Neural progenitor cell (in vitro differentiated cells): ENCODE measurements at places on chromosomes 3 and 15. TPM values are rescaled to one million over a fixed set of nuclear protein-coding genes. Genes with fewer than 3 reads are reported as not detected.
A peak's percentile ranks its signal among the peaks of the same experiment; 100 is the strongest.

DNA sequence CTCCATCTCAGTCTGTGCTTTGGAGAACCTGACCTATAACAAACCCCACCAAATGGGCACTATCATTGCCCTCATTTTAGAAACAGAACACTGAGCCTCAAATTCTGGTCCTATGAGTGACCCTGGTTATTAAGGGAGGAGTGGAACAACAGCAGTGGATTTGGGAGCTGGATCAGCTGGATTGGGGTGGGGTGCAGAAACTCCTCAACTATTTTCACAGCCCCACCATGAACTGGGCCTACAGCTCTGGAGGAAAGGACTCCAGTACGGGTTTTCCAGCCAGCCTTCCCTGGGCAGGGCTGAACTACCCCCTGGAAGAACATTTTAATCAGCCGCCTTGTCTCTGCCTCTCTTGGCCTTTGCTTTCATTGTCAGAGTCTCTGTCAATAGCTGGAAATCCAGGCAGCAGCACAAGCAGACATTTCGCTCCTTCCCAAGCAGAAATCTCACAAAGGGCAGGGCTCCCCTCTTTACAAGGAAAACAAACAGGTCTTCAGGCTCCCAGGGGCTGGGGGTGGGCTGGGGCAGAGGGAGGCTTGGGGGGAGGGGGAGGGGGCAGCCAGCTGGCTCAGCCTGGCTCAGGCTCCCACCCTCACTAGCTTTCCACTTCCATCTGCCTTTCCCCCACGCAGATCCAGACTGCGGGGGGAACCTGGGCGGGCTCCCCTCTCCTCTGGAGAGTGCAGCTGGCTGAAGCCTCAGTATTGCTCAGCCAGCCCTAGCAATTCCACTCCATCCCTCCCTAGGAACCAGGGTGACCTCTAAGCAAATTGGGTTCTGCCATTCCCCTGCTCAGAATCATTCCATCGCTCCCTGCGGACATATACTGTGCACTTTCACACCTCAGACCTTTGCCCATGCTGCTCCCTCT lies 13.7 kb upstream of the TLE3 start:
- peak overlapping the region; percentile 44 for H3K27ac ChIP-seq
- DNase-seq: peak; percentile 92

Gene DPH6
- 27.2 and 41.1 TPM in 2 replicates for total RNA-seq

DNA sequence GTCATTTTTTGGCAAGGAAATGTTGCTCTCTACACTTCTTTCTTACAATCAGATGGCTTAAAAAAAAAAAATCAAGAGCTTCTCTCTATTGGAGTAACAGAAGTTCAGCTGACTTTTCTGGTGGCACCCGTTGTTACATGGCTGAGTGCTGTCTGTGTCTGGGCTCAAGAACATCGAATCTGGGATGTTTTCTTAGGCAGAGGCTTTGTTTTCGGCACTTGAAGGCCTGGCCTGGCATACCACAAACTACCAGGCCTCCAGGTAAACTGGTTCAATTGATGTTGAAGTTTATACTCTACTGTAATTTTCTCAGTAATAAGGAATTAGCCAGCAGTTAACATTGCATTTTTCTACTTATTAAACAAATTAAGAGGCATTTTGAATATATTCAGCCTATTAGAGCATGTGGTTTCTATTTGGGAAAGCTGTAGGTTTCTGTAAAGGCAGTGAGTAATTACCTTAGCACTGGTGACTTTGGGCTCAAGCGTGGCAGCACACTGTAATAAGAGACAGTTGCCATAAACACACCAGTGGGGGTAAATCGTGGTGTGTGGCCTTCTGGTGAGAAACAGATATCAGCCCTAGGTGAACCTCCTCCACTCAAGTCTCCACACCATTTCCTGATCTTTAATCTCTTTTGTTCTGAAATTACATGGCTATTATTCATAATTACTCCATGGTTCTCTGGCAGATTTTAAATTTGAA lies 544.7 kb downstream of the MECOM start:
- H3K4me3 ChIP-seq: no peak overlapping the region
- no peaks in the 10 kb centered on the region for H3K36me3 ChIP-seq
- H3K4me1 ChIP-seq: peaks cover 9% of the 10 kb centered on the region
- H3K27ac ChIP-seq: no peak overlapping the region
- no peaks in the 10 kb centered on the region for H3K27me3 ChIP-seq

DNA sequence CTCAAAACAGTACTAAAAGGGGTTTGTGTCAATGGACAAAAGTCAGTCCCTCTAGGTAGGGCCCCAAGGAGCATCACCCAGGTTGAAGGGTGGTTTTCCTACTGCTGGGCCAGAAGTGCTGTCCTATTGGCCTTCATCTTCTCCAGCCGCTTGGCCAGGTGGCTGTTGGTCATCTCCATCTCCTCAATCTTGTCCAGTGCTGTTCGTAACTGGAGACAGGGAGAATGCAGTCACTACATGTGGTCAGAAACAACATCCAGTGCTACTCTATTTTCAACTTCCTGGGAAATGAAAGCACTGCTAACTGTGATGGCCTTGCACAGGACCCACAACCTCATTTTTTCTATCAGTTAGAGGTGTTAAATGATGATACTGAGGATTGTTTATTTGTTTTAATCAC lies 60.4 kb downstream of the MLH1 start:
- peaks cover 6% of the 10 kb centered on the region for H3K36me3 ChIP-seq
- no peak overlapping the region for H3K27ac ChIP-seq
- H3K4me1 ChIP-seq: no peaks in the 10 kb centered on the region

DNA sequence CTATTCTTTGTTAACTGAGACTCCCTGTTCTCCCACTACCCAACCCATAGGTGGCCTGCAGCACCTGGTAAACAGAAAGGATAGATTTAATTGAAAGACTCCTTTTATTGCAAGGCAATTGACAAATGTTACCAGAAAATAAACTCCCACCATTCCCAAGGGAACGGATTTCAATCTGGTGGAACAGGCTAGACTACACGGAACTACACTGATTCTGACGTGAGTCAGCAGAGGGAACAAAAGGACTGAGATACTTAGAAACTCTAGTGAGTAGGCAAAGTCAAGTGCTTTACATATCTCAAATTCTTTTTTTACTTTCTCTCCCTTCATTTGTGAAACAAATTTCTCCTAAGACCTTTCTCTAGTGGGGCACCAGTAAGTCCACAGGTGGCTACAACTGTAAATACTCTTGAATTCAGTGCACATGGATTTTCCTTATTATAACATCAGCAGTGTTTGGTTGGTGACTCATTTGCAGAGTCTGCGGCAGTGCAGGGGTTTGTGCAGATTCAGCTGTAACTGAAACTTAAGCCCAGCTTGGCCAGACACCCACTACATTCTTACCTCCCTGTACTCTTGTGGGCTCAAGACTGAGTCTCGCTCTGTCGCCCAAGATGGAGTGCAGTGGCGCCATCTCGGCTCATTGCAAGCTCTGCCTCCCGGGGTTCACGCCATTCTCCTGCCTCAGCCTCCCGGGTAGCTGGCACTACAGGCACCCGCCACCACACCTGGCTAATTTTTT lies 34.3 kb upstream of the PLSCR2 start:
- H3K4me3 ChIP-seq: no peak overlapping the region
- no peak overlapping the region for H3K27ac ChIP-seq
- no peaks in the 10 kb centered on the region for H3K27me3 ChIP-seq
- peaks cover 17% of the 10 kb centered on the region for H3K4me1 ChIP-seq
- no peak for DNase-seq

- no peak for DNase-seq
- H3K4me1 ChIP-seq: peaks cover 16% of the 10 kb centered on the region
- no peaks in the 10 kb centered on the region for H3K27me3 ChIP-seq
- H3K4me3 ChIP-seq: no peak overlapping the region
- no peak overlapping the region for H3K27ac ChIP-seq
- no peaks in the 10 kb centered on the region for H3K36me3 ChIP-seq
These were observed 99.7 kb downstream of the XXYLT1 start for GRCh38 chr3:195171093-195171873.

GRCh38 chr3:127497166-127497565 lies 93.4 kb downstream of the TPRA1 start:
- H3K36me3 ChIP-seq: no peaks in the 10 kb centered on the region
- H3K4me3 ChIP-seq: no peak overlapping the region
- no peak overlapping the region for H3K27ac ChIP-seq
- DNase-seq: no peak
- no peaks in the 10 kb centered on the region for H3K27me3 ChIP-seq
- H3K4me1 ChIP-seq: no peaks in the 10 kb centered on the region

- peaks cover 98% of the 10 kb centered on the region for H3K4me1 ChIP-seq
- peaks cover 41% of the 10 kb centered on the region for H3K27me3 ChIP-seq
- H3K4me3 ChIP-seq: peak overlapping the region; percentile 92
- peak; percentile 86 for DNase-seq
- no peak overlapping the region for H3K27ac ChIP-seq
These were observed 16.9 kb downstream of the NR2F2 start for GRCh38 chr15:96347181-96348111.

DNA sequence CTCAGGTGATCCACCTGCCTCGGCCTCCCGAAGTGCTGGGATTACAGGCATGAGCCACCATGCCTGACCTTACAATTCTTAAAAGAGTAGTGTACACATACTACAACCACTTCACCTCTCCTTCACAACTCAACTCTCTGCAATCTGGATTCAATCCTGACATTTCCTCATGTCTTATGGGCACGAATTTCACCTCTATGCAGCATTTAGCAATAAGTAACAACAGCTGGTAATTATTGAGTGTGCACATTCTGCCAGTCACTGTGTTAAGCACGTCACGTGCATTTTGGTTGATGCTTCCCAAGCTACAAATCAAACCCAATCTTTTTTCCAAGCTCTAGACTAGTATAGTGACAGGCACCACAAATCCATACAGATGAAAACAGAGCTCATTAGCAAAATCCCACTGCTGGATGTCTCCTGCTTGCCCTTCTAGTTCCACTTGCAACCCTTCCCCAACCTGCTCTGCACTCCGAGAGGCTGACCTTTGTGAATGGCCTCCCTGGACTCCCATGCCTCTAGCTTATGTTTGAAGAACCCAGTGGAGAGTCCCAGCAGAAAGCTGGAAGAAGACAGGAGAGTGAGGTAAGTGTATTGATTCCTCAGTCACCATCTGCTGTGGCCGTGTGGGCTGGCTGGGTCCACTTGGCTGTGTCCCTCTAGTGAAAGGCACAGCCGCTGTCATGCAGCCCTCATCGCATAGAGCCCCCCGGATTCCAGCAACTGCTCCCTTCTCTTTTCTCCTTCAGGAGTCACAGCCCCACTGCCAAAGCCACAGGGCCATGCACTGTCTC lies 176.5 kb downstream of the MEX3B start:
- peaks cover 6% of the 10 kb centered on the region for H3K4me1 ChIP-seq
- H3K4me3 ChIP-seq: peak overlapping the region; percentile 44
- no peaks in the 10 kb centered on the region for H3K36me3 ChIP-seq
- DNase-seq: no peak
- H3K27me3 ChIP-seq: no peaks in the 10 kb centered on the region
- no peak overlapping the region for H3K27ac ChIP-seq

DNA sequence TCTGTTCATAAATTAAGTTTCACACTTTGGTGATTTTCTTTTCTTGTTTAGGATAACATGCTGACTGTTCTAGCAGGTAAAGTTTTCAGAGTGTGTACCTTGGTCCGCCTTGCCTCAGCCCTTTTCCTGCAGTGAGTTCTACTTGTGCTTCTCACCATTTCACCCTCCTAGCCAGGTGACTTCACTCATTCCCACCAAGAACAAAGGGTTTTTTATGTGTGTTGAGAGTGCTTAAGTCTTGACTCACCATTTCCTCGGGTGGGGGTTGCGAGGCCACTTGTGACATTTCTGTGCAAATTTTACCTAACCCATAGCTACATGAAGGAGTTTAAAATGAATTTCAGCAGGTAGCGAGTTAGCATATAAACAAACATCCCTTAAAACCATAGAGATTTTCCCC lies 81.4 kb downstream of the C3orf38 start:
- DNase-seq: no peak
- H3K36me3 ChIP-seq: no peaks in the 10 kb centered on the region
- H3K4me1 ChIP-seq: no peaks in the 10 kb centered on the region
- H3K27ac ChIP-seq: no peak overlapping the region

GRCh38 chr3:158974904-158975303 lies 173.1 kb downstream of the MFSD1 start:
- no peaks in the 10 kb centered on the region for H3K36me3 ChIP-seq
- no peak for DNase-seq

- DNase-seq: no peak
- H3K4me1 ChIP-seq: no peaks in the 10 kb centered on the region
- H3K36me3 ChIP-seq: no peaks in the 10 kb centered on the region
- H3K27ac ChIP-seq: no peak overlapping the region
- no peaks in the 10 kb centered on the region for H3K27me3 ChIP-seq
- no peak overlapping the region for H3K4me3 ChIP-seq
These were observed 57.1 kb downstream of the RAP2B start for GRCh38 chr3:153219146-153219545.

DNA sequence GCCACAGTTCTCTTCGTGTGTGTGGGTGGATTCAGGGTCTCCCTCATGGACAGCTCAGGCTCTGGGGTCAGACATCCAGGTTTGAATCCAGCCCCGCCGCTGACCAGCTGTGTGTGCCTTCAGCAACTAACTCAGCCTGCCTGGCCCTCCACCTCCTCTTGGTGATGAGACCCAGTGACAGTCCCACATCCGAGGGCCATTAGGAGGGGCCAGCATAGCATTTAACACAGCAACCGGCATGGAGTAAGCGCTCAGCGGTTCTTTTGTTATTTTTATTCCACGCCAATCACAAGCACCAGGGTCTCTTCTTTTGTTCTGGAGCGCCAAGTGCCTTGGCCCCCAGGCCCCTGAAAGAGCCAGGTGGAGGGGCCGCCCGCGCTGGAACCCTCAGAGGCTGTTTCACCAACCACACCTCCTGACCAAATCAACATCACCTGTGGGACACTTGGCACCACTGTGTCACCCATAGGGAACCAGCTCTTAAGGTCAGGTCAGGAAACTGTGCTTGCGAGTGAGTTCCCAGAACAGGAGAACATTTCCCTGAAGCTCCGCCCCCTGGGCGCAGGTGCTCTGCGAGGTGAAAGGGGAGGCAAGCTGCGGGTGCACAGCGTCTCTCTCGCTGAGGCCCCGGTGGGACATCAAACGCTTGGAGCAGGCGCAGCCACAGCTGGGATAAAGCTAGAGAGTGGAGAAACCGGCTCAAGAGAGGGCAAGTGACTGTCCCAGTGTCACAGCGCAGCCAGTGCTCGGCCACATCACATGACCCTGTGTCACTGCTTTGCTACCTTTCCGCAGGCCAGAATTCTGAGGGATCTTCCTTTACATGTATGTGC lies 311.3 kb downstream of the UACA start:
- peaks cover 16% of the 10 kb centered on the region for H3K27me3 ChIP-seq
- peaks cover 11% of the 10 kb centered on the region for H3K4me1 ChIP-seq
- H3K4me3 ChIP-seq: no peak overlapping the region
- DNase-seq: peak; percentile 56

- H3K4me3 ChIP-seq: no peak overlapping the region
- peak; percentile 63 for DNase-seq
- no peaks in the 10 kb centered on the region for H3K36me3 ChIP-seq
- no peak overlapping the region for H3K27ac ChIP-seq
These were observed 323.0 kb upstream of the CDIN1 start for GRCh38 chr15:36256404-36256807.

- H3K27me3 ChIP-seq: no peaks in the 10 kb centered on the region
- DNase-seq: no peak
- H3K4me3 ChIP-seq: no peak overlapping the region
These were observed 511.9 kb downstream of the PYDC2 start for GRCh38 chr3:191972714-191973398.
